MCF 10A (cell line): ENCODE measurements at places on chromosomes 7 and 10. TPM values are rescaled to one million over a fixed set of nuclear protein-coding genes. Genes with fewer than 3 reads are reported as not detected.

DNA sequence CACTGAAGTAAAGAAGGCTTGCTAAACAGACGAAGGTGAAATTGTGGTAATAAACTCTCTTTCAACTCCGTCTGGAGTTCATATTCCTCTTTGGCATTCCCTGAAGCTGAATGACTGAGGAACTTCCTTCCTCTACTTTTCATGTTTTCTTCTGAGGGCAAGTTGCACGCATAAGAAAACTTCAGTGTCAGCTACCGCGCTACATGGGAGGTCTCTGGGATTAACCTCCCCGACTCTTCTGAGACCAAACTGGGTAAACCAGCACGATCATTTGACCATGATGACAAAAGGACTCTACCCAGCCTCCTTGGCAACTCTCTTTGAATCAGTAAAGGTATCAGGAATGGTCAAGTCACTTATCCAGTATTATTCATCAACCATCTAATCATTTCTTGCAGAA lies 44.7 kb downstream of the RHOBTB1 start:
- DNase-seq = no peak

- DNase-seq = no peak
Observed at GRCh38 chr10:75291805-75292204, 56.0 kb upstream of the COMTD1 start.

DNA sequence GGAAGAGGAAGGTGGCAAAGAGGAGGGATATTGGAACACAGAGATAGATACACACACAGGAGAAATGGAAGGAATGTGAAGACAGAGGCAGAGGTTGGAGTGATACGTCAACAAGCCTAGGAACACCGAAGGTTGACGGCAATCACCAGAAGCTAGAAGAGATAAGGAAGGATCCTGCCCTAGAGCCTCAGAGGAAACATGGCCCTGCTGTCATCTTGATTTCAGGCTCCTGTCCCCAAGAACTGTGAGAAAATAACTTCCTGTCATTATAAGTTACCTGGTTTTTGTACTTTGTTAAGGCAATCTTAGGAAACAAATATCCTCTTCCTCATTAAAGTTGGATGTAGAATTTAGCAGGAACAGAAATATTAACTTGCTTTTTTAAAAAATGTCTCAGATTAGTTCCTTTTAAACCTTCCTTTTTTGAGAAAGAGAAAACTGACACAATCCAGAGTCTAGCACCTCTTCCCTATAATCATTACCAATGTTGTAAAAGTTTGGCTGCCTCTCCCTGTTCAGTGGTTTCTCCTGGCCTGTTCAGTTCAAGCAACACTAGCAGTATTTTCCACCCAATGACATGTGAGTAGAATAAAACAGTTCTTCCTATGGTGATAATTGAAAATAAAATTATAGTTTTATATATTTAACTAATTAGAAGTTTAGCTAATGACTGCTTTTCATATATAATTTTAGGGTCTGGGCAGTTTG lies 28.8 kb upstream of the GNAI1 start:
- DNase-seq = no peak

Gene SPDYE2
- 0.22 TPM in 1 of 2 replicates, not detected in the other for total RNA-seq

Gene STEAP1
- total RNA-seq = 3.1 and 3.2 TPM in 2 replicates

Gene LAMB1
- 199 and 275 TPM in 2 replicates for total RNA-seq

Gene SKIDA1
- 0.56 and 1.2 TPM in 2 replicates for total RNA-seq

DNA sequence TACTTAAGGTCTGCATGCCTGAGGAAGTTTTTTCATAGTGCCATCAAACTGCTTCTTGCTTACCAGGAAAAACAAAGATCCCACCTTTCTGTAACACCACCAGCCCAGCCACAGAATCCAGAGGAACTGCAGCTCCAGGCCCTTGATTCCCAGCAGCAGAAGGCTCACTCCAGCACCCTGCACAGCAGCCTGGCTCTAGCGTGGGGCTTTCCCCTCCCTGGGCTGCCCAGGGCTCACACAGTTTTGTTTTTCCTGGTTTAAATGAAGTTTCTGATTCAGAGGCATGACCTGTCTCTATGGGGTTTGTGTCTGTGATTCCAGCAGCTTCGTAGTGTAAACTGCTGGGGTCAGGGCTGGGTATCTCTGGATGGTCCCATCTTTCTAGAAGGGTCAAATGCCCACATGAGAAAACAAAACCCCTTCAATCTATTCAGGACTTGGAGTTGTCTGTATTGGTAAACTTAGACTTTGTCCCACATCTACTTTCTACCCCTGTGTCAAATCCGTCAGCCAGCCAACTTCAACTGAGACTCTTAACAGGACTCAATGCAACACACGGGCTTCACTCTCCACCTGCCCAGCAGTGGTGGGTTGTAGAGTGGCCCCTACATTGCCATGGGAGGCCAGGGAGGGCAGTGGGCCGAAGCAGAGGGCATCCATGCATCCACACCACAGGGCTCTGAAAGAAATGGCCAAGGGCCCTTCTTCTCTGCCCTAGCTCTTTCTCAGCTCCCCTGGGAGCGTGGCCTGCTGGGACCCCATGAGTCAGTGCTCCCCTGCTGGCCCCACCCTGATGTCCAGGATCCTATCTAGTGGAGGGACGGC lies 73.6 kb downstream of the ATXN7L1 start:
- DNase-seq = no peak

GRCh38 chr10:31125789-31126188 lies 94.1 kb upstream of the ZNF438 start:
- no peak for DNase-seq

DNA sequence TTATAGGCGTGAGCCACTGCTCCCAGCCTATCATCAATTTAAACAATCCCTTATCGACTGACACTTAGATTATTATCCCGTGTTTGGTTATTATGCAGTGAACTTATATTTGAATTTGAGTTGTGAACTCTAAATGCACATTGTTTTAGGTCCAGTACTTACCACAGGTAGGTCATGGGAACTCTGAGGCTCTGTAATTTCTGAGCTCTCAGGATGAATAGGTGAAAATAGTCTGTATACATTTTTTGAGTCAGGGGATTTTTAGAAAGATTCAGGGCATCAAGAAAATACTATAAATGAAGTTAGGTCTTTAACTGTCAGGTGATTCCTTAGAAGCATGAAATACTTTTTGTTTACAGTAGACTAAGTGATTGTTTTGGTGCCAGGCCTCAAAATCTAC lies 8.8 kb downstream of the CCDC136 start:
- DNase-seq = no peak

Gene GPR37
- 1.9 TPM in 2 replicates for total RNA-seq

Gene ASNS
- total RNA-seq = 191 and 303 TPM in 2 replicates

DNA sequence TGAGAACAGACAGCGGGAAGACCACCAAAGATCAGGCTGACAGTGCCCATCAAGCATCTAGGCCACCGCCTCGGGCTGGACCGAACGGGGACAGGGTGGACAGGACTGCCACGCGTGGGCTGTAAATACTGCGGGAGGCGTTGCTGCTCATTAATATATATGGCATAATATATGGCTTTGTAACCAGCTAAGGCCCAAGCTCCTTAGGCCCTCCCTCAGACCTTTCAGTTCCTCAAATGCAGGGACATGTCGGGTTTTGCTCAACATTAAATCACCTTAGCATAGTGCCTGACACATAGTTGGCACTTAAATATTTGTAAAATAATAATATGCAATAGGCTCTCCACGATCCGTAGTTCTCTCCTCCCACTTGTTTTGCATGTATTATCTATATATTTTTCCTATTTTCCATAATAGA lies 402 bp upstream of the TMEM168 start:
- no peak for DNase-seq

- peak; percentile 71 for DNase-seq
Observed at GRCh38 chr10:80453842-80454512, at the start of gene TSPAN14. TSPAN14 (plus strand) TSS chr10:80454310; CDS start chr10:80489234, 34,924 bp downstream.

DNA sequence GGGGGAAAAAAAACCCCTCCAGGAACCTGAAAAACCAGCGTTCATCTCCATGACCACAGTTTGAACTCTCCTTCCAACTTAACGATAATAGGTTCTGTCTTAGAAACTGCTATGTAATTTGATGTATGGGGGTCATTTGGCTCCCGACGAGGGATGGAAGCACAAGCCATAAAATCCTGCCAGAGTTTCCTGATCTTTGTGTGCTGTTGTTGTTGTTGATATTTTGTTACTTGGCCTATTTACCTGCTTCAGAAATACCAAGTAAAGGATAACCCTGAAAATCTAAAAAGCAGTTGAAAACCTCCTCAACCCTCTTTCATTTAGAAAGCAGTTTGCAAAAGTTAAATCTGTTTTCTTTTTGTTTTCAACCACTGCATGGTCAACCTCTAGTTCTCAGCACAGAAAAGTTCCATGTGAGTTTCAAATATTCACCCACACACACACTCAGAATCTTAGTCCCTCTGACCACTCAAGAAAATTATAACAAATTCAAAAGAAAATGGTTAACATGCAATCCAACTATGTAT lies 9.3 kb upstream of the HOXA2 start:
- no peak for DNase-seq

GRCh38 chr7:73741600-73741999 lies 3.0 kb upstream of the ABHD11 start:
- no peak for DNase-seq
